ENCODE measurements at places on chromosomes 5 and 9. TPM values are rescaled to one million over a fixed set of nuclear protein-coding genes. Genes with fewer than 3 reads are reported as not detected.

- DNase-seq = no peak
Measured at GRCh38 chr5:168710706-168711105, 131.5 kb upstream of the PANK3 start.

GRCh38 chr9:133647148-133647547 lies 11.0 kb downstream of the DBH start:
- DNase-seq = no peak

The ENHO gene
- polyA plus RNA-seq = 1.9 TPM

- DNase-seq = peak; percentile 8
Measured at GRCh38 chr9:9352877-9353481, 1259.8 kb downstream of the PTPRD start.

The IGFBPL1 gene
- polyA plus RNA-seq = 2.0 TPM

The ZNG1A gene
- 97.2 TPM for polyA plus RNA-seq

The KIF3A gene
- polyA plus RNA-seq = 21.3 TPM

DNA sequence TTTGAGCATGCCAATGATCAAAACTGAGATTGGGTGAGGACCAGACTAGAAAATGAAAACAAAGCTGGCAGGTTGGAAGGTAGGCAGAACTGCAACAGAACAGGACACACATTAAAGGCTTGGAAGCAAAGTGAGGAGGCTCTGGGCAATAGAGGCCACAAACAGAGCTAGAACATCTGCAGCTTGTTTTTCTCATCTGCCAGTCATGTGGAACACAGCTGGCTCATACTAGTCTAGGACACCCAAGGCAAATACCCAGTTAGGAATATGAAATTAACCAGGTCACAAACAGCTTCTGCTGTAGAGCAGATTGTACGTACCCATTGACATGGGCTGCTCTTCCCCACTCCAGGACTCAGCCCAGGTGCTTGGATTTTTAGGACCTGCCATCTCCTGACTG lies 61.7 kb downstream of the SPEF2 start:
- DNase-seq = no peak

The SLC26A2 gene
- 20.7 TPM for polyA plus RNA-seq

GRCh38 chr5:88419931-88420330 lies 151.3 kb upstream of the TMEM161B start:
- DNase-seq = no peak

DNA sequence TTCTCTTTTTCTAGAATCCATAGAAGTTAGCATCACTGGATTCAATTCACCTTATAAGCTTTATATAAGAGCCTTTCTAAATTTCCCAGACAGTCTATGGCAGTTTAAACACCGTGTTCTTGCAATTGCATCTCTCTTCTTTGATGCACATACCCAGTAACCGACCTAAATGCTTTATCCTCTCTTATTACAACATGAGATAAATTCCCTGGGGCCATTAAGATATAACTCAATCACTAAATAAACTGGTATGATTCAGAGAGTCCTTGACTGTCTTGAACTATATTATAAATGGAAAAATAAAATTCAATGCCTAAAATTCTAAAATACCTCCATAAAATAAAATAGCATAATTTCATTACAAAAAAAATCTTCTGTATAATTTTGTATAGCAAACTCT lies 98.1 kb downstream of the DIRAS2 start:
- DNase-seq = no peak

The TMEM174 gene
- 17.2 TPM for polyA plus RNA-seq

DNA sequence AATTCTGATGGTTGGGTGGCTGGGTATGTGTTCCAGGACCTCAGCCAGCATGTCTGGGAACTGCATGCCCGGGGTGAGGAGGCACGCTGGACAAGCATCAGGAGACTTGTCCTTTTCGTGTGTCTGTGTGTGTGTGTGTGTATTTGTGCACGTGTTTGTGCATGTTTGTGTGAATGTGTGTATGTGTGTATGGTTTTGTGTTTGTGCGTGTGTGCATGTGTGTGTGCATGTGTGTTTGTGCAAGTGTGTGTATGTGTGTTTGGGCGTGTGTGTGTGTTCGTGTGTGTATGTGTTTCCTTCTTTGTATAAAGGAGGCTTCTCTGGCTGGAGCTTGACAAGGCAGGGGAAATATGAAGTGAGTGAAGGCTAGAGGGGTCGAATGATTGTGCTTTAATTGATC lies 491.5 kb downstream of the IRX1 start:
- no peak for DNase-seq

The TRMO gene
- 18.3 TPM for polyA plus RNA-seq

DNA sequence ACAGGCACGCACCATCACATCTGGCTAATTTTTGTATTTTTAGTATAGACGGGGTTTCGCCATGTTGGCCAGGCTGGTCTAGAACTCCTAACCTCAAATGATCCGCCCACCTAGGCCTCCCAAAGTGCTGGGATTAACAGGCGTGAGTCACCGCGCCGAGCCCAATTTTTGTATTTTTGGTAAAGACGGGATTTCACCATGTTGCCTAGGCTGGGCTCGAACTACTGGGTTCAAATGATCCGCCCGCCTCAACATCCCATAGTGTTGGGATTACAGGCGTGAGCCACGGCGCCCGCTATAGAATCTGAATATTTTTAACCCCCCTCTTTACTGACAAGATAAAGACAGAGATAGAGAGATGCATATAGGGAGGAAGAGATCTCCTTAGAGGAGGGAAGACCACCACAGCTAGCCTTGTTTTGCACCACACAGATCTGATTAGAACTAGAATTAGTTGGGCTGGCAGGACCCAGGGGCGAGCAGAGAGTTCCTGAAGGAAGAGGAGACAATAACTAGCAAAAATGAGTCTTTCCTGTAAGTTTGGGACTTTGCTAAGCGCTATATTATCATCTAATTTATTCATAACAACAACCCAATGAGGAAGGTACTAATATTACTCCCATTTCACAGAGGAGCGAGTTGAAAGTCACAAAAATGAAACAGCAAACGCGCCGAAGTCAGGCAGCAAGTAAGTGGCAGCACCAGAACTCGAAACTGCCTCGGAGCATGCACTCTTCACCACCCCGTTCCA lies 1.5 kb upstream of the ANKHD1 start:
- DNase-seq = no peak

DNA sequence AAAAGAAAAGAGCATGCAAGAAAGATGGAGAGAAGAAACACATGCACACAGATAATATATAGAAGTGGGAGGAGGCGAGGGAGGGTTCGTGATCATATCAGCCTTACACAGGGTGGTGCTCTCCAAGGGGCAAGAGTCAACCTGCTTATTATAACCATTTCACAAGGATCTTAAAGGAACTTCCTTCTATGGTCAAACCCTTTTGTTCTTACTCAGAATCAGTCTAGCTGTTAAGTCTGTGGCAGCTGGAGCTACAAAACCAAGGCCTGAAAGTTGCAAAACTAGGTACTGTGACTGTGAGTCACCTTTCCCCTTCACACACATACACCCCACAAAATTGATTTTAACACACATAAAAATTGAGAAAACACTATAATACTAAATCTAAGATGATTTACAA lies 18.5 kb upstream of the ERMP1 start:
- DNase-seq = no peak

DNA sequence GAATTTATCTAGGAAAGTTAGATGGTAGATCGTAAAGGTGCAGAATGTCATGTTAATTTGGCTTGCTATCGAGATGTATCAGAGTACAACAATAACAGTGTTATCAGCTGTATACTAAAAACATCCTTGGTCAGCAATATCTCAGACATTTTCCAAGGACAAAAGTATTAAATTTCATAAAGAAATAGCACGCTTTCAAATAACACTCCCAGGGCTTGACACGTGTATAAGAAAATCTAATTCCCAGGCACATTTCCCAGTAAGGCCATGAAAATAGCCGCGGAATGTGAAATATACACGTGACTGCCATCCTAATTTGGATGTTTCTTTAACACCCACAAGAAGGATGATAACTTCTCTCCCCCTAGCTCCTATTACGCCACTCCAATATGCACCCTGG lies 17.7 kb upstream of the SYK start:
- no peak for DNase-seq

DNA sequence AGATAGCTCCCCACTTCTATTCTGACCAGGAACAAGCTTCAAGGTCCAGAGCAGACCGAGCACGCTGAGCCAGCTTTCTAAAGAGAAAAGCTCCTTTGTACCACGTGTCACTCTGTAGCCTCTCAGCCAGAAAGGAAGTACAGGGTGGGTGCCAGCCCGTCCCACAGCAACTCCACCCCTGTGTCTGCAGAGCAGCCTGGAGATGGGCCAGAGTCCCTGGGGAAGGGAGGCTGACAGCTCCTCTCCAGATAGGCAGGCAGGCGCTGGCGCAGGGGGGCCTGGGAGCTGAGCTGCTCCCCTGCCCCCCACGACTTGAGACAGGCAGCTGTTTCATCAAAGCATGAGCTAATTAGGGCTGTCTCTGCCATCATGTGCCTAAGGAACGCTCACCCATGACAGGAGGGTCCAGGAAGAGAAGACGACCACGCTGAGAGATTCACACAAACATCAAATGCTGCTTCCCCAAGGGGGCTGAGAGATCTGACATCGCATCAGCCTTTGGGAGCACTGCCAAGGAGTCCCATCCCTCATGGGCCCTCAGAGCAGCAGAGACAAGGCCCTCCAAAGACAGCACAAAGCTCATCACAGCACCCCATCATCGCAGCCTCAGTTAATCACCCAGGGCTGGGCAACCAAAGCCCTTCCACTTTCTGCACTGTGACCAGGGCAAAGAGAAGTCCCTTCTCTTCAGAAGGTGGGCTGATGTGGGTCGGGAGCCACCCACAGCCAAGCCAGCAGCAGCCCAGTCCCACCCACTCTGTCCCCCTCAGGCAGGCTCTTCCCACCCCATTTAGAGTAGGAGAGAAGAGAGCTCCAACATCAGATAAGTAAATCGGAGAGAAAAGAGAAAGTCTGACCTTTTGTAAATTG lies 78.5 kb upstream of the LRRTM2 start:
- DNase-seq = no peak

GRCh38 chr5:111752426-111752965 lies 4.5 kb downstream of the NREP start:
- no peak for DNase-seq

GRCh38 chr5:69129413-69129812 lies 35.6 kb downstream of the SLC30A5 start:
- no peak for DNase-seq

The CAMK4 gene
- 6.8 TPM for polyA plus RNA-seq

Data from renal cortex interstitium (tissue), 15 donors.